Activated CD8-positive, alpha-beta memory T cell treated with anti-CD3 and anti-CD28 coated beads for 1 hour (primary cell): ENCODE measurements at places on chromosomes 16 and 17.

GRCh38 chr16:64304396-64304795, 817.5 kb downstream of the CDH11 start:
- no peak for DNase-seq

DNA sequence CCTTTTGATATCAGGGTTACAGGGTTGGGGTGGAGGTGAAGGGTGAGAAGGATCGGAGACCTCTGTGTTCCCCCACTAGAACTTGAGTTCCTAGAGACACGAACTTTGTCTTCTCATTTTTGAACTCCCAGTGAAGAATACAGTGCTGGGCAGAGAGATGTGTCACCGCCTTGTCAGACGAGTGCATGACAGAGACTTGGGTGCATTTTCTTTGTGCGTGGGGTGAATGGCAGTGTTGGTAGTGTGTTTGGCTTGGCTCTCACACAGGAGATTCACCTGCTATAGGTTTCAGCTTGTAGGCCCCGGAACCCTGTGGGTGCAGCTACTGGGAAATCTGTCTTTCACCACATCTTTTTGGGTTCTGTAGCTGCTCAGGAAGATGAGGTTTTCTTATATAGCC, 40.0 kb upstream of the CCR7 start:
- DNase-seq: no peak

- no peak for DNase-seq
These were observed 937.6 kb upstream of the EEF2KMT start for GRCh38 chr16:6035161-6035560.

GRCh38 chr17:13036751-13037150, 18.9 kb upstream of the ELAC2 start:
- DNase-seq: no peak

GRCh38 chr16:78718141-78718540, 618.7 kb downstream of the WWOX start:
- DNase-seq: no peak

- no peak for DNase-seq
These were observed 239 bp upstream of the CA7 start for GRCh38 chr16:66844009-66844341.

- no peak for DNase-seq
These were observed 184.0 kb downstream of the SOX9 start for GRCh38 chr17:72304859-72305258.

GRCh38 chr16:49874613-49875237, 18.8 kb upstream of the ZNF423 start:
- no peak for DNase-seq

DNA sequence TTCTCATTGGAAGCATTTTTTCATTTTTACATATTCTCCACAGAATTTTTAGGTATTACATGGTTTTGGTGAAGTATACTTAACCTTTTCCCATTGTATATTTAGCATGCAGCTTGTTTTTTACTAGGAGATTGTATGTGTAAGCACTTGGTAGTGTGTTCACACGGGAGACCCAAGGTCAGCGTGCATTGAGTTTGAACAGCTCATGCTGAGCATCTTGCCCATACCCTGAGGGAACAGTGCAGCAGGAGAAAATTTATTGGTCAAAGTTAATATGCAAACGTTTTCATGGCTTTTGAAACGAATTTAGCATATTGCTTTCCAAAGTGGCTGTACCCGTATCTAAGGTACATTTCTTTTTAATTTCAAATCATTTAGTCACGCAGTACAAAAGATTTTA, 168.7 kb downstream of the MRTFB start:
- no peak for DNase-seq

DNA sequence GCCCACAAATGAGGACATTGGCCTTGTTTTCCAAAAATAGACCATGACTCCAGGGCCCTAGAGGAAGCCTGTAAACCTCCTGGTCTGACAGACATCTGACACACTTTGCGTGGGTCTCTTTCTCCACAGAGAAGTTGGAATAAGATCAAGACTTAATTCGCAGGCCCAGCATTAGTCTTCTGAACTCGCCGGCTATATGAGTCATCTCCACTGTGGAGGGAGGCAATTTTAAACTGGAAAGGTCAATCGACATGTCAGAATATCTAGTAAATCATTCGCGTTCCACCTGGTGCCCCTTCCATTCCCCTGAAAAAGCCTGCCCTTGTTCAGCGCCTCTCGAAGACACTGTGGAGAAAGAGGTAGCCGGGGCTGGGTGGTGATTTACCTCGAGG, 140.1 kb downstream of the CLEC16A start:
- DNase-seq: no peak

DNA sequence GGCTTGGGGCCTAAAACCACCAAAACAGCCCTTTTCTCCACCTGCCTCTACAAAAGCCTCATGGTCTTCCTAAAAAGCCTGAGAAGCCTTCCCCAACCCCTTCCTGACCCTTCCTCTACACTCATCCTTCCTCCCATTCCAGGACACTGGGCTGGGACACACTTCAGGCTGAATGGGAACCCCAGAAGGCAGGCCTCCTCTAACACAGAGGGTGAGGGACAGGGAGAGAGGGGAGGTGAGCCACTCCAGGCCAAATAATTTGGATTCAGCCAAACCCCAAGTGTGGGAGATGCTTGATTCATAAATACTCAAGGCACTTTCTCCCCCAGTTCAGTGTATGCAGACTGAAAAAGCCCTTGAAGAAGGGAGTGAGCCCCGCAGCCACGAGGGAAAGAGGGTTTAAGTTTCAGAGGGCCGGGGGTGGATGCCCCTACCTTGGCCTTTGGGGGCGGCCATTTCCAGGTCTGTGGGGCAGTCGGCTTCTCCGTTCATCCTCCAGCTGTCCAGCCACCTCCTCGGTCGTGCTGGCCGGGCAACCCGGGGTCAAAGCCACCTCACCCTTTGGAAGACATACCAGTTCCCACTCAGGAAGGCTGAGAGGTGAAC, 1.6 kb downstream of the UBTF start:
- no peak for DNase-seq
